Ascending aorta (tissue), 2 donors: ENCODE measurements at places on chromosomes 1 and 21.

DNA sequence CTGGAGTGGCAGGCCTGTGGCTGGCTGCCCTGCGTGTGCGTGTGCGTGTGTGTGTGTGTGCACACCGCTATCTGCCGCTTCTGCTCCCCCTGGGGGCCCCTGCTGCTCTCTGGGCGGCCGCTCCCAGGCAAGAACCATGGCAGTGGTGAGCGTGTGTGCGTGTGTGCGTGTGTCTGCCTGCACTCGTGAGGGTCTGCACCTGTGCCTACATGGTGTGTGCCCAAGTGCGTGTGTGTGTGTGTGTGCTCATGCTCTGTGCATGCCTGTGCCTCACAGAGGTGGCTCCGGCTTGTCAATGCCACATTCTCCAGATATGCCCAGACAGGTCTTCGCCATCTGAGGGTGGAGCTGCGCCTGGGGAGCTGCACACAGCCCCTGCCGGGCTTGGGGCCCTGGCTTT is 18.7 kb upstream of the PEX10 start:
- DNase-seq: no peak

GRCh38 chr1:19325958-19326747 is 14.0 kb downstream of the SLC66A1 start:
- DNase-seq: no peak

GRCh38 chr1:36253161-36253862 is 29.1 kb downstream of the THRAP3 start:
- DNase-seq: no peak

DNA sequence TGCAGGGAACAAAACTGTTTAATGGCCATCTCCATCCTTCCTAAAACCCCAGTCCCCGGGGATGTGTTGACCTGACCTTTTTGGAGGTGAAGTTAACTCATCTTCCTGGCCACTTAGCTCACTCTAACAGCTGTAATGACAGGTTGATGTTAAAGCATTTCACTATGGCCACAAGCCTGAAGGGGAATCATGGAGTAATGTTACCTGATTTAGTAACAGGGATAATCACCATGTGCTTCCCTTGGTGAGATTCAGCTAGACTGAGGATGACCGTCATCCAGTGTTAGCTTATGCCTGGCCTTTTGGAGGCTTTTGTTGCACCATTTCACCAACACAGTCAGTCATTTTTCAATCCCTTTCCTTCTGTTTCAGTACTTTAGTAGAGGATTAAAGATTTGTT is 64.3 kb upstream of the RAVER2 start:
- DNase-seq: no peak

- no peak for DNase-seq
Observed at GRCh38 chr1:91835087-91835521, 50.8 kb downstream of the TGFBR3 start.

DNA sequence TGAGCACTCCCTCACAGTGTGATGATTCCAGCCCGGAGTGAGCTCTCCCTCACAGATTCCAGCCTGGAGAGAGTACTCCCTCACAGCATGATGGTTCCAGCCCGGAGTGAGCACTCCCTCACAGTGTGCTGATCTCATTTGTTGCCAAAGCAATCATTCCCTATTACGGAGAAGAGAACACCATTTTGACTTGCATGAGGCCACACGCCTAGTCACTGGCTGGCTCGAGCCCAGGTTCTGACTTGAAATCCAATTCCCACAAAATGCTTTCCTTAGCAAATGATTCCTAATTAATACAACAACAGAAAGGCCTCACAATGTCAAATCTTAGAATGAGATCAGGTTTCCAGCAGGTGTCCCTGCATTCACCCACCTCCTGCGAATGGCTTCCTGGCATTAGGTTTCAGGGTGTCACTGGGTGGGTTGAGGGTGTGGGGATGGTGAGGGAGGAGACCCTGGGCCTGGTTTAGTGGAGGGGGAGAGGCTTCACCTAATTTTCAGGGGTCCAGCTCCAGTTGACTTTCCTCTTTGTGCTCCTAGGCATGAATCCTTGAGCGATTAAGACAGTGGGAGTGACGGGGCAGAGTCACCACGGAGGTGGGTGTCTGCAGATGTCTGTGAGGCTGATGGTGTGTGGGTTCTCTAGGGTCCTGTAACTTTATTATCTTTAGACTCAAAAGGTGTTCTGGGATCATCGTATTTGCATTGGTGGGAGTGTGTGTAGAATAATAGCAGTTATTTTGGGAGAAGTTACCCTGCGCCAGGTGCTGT is 158.5 kb downstream of the KCNJ6 start:
- DNase-seq: no peak
